ENCODE measurements at places on chromosomes 11 and 22.

GRCh38 chr11:84292006-84292405 is 1005.8 kb upstream of the CCDC90B start:
- no peak for DNase-seq

DNA sequence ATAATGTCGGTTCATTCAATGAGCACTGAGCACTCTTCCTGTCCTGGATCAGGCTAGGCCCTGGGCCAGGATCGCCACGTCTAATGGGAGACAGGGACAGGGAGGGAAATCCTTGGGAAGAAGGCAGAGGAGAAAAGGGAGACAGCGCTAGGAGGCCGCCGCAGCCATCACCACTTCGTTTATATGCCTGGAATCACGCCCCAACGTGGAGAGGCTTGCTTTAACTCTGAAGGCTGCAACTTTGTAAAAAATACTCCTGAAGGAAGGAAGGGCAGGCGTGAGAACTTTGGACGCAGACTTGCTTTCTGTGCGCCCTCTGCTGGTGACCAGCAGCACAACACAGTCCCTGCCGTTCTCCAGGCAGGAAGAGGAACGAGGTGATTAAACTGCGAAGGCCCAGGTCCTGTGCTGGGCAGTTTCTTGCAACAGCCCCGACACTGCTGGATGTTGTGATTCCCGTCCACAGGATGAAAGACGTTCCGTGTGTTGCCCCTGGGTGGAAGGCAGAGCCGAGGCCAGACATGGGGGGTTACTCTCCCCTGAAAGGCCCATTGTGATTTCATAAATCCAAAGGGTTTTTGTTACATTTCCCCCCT is 22.1 kb downstream of the RIBC2 start:
- peak; percentile 85 for DNase-seq

DNA sequence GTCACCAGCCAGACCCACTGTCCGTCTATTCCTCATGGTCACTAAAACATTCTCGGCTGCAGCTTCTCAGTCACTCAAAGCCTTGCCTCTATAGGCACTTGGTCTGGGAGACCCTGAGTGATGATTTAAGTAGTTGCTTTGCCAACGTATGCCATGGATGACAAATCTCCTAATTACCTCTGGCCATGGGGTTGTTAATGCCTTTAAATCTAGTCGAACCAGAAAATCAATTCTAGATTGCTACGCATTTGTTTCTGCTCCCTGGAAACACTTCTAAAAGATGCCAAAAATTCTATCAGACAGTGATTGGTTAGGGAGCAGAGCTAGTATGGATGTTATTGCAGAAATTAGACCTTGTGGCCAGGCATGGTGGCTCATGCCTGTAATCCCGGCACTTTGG is 57.0 kb upstream of the RTL6 start:
- no peak for DNase-seq

DNA sequence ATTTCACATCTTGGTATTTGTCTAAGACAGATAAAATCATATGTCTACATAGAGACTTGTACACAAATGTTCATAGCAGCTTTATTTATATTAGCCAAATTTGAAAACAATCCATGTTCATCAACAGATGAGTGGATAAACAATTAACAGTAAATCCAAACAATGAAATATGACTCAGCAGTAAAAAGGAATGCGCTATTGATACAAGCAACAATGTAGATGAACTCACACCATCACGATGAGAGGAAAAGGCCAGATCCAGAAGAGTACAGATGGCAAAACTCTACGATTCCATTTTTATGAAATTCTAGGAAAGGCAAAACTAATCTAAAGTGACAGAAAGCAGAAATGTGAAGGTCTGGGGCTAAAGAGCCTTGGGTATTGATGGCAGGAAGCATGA is 384.3 kb downstream of the NTM start:
- DNase-seq = no peak

- DNase-seq = no peak
Measured at GRCh38 chr22:31248965-31249958, 37.2 kb downstream of the LIMK2 start.

DNA sequence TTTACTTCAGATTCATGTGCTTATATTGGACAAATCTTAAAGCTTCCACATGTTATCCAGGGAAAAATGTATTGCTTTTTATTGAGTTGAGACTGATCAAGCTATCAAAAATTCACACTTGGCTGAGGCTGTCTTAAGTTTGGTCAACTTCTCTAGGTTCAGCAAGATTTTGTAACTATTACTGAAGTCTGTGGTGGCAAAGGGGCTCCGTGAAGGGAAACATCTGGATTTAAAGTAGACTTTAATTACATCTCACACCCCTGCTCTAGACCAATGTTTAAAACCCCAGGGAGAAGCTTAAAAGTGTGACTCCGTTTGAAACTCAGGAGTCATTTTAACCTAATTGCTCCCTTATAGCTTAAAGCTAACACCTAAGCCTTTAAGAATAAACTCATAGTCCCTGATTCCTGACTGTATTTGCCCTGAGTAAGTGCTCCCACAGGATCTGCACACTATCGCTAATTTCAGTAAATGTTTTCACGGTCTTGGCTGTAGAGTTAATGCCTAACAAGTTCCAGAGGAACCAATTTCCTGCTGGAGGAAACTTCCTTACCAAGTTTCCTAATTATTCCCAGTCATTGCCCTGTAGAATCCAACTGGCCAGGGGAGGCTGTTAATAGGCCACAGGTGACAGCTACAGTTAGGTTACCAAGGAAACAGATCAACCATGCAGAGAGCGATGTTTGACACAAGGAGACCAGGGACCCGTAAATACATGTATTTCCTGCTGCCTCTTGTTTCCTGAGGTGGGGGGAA is 40.5 kb downstream of the OR10A6 start:
- DNase-seq = no peak

DNA sequence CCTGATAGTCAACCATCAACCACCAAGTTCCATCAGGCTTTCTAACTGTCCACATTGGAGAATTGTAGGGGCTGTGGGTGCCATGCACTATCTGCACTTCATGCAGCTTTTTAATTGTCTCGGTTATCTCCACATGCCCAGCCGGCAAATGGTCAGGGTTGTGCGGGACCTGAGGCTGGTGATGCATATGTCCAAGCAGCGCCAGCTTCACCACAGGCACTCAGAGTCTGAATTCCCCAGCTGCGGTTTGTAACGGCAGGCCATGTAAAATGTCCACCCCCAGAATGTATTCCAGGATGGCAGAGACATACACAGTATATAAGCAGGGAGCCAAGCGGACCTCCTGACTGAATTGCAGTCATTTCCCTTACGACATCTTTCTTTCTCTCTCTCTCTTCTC is 435.6 kb downstream of the DYNC2H1 start:
- no peak for DNase-seq

GRCh38 chr11:85475660-85476517 is 151.3 kb downstream of the DLG2 start:
- DNase-seq = no peak

GRCh38 chr11:42049186-42049585 is 589.7 kb upstream of the LRRC4C start:
- no peak for DNase-seq

DNA sequence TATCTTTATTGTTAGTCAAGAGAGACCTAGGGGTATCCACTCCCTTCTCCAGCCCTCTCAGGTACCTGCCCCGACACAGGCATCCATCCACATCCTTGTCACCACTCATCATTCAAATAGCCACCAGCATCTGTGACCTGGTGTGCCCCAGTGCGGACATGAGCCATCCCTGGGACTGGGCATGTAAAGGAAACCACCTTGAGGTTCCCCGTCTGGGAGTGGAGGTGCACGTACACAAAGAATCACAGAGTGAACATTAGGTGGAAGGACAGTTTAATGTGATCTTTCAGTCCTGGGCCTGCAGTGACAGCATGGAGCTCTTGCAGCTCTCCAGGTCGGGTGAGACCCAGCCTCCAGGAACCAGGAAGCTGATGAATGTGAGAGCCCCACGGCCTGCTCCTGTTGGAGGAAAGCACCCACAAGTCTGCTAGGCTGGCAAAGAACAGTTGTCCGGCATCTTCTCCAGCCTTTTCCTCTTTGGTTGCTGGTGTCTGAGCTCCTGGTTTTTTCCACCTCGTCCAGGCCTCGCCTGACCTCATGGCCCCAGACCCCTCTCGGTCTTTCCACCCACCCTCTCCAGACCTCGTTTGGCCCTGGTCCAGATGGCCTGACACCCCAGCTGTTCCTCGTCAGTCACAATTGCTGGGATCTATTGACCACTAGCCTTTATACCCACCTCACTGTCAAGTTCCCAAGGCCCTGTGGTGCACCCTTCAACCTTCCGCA is 16.5 kb downstream of the PSMD13 start:
- DNase-seq = no peak

DNA sequence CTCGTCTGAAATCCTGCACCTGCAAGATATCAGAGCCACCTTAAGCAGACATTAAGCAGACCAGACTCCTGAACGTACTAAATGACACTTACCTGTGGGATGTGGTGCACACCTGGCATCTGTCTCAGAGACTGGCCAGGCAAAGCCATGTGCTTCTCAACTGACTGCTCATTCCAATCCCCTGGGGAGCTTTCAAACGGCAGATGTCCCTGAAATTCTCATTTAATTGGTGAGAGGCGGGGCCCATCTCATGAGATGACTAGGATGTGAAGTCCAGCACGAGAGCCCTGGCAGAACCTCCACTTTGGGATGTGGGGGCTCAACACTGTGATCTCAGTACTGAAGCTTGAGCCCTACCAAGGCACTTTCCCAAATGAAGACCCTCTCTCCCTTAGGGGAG is 84.9 kb upstream of the HMGXB4 start:
- DNase-seq = no peak

- no peak for DNase-seq
Measured at GRCh38 chr11:18768472-18768901, 23.1 kb downstream of the PTPN5 start.

DNA sequence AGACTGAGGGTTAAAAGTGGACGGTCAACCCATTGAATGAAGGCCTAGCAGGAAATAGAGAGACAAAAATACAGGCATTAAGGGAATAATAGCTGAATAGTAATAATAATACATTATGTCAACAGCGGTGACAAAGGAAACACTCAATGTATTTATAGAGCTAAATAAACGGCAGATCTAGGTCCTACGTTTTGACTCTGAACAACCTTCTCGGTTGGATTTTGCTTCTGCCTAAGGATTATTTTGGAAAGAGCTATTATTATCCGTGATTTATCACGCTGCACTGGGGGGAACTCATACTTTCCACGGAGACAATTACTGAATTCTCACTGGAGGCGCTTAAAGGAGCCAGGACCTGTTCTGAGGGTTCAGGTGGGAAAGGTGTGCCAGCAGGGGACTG is 118.2 kb upstream of the KIRREL3 start:
- no peak for DNase-seq

- DNase-seq = no peak
Measured at GRCh38 chr11:130997278-130997677, 81.0 kb upstream of the SNX19 start.

DNA sequence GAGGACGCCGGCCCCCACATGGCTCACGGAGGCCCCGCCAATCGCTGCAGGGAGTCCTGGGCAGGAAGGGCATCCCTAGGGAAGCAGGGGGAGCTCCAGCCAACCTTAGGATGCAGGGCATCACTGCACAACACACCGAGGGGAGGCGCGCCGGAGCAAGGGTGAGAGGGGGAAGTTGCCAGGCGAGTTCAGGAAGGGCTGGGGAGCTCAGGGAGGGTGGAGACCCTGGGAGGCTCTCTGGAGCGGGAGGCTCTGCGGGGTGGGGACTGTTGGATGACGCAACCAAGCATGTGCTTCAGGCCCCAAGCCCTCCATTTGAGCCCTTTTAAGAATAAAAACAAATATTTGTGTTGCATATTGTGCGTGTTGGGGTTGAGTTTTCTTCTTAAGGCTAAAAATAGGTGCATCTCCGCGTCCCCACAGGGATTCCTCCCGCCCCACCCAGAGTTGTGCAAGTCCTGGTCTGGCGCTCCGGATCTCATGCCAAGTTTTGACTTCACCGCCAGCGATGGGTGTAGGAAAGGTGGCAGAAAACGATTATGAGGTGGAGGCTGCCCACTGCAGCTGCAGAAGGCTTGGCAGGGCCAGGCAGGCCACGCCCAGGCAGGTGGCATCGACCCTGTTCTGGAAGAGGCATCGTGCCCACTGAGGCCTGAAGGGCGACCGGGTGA is 65.2 kb downstream of the WNT7B start:
- no peak for DNase-seq

GRCh38 chr11:28874706-28875105 is 766.5 kb downstream of the METTL15 start:
- no peak for DNase-seq
